NCI-H82 (cell line): ENCODE measurements at places on chromosomes 5 and 9.

- no peak for DNase-seq
Measured at GRCh38 chr5:73783828-73784227, 157.8 kb downstream of the ARHGEF28 start.

DNA sequence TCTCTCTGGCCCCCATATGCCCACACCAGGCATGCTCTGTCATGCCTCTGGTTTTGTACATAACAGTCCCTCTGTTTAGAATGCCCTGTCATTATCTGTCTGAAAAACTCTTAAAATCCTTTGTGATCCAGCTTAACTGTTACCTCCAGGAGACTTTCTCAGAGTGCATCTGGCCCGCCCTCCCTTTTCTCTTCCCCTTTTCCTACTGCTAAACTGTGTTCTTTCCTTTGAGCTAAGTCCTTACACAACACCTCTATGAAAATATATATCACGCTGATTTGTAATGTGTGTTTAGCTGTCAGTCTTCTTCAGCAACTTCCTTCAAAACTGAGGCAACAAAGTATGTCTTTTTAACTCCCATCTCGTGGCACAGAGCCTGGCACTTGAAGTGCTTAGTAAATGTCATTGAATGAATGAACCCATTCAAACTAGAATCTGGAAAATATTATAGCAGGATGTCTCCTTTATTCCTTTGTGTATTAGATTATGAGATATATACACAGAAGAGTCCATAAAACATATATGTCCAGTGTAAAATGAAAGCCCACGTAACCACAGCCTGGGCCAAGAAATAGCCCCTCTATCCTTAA is 166.2 kb upstream of the KLF9 start:
- peak; percentile 7 for DNase-seq

DNA sequence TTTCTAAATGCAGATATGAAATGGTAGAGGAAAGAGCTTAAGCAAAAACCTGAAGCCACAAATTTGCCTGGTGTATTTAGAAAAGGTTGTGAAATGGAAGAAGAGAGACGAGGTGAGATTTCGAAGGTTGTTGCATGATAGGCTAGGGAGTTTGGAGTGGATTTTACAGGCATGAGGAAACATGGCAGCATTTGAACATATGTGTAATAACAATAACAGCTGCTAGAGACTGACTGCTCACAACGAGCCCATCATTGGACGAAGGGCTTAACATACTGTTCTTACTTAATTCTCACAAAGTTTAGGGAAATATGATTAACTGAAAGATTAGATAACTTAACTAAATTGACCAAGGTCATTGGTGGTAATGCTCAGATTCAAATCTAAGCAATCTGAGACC is 108.1 kb downstream of the JAKMIP2 start:
- peak; percentile 47 for DNase-seq

DNA sequence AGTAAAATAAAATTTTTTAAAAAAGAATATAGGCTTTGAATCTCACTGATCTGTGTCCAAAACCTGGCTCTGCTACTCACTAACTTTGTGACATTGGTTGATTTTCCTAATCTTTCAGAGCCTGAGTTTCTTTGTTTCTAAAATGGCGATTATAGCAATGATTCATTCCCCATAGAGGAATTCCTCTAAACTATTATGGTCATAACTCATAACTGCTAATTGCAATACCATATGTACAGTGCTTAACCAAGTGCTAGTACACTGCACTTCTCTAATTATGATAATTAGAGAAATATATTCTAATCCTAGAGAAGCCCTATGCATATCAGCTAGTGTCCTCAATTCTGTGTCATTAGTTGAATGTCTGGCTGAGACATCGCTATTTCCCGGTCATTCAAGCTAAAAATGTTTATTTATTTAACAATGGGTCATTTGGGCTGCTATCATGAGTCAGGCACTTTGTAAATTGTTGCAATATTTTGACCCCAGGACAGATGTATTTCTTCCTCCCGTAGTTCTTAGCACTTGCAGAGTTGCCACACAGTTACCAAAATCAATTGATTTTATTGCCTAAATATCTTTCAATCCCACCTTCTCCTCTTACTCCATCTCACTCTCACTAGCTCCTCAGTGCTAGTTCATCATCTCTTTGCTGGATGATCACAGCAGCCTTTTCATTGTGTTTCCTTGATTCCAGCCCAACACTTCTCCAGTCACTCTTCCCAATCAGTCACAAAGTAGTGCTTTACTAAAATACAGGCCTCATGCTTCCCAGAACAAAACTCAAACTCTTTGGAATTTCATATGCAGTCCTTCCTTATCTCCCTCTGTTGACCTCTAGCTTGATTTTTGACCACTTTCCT is 200.9 kb upstream of the PAPPA start:
- DNase-seq, result no peak

GRCh38 chr9:132595319-132595718 is 12.9 kb downstream of the BARHL1 start:
- peak; percentile 28 for DNase-seq

- no peak for DNase-seq
Measured at GRCh38 chr5:171573451-171574225, 154.2 kb downstream of the FGF18 start.

DNA sequence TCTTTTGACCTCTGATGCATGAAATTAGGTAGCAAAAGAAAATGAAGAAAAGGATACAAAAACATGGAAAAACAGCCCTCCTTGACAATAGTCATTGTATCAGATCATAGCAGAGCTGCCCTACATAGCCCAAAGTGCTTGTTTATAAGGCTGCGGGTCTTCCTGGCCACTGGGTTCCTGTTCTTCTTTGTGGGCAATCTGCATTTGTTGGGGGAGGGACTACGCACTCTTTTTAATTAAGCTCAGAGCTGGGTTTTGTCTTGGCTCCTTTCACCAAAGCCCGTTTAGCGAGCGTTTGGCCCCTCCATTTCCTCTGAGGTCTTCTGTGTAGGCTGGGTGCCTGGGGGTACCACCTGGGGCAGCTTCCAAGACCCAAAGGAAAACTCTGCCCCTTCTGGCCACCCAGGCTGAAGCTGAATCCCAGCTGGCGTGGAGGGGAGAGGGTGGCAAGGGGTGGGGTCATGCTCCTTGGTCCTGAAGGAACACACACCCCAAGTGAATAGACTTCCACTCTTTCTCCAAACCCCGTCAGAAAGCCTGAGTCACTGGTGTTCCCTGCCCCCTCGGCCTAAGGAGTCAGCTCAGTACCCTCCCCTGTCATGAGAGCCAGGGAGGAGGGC is 6.5 kb upstream of the PAX5 start:
- no peak for DNase-seq

DNA sequence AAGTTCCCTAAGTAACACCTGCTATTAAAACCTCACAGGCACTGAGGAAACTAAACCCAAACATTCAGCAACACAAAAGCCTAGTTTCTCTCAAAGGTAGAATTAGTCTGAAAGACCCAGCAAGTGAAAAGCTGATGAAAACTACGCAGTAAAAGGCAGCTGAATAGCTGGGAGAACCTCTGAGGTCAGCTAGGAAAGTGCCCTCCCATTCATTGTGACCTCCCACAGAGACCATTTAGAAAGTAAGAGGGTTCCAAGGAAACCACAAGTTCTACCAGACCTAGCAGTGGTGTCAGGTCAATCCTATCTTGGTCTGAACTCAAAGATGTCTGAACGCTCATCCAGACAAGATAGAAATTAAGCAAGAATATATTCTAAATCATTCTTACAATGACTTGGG is 144.7 kb downstream of the SSBP2 start:
- no peak for DNase-seq
